Glutamatergic neuron (in vitro differentiated cells): ENCODE measurements at places on chromosomes 5 and 9. TPM values are rescaled to one million over a fixed set of nuclear protein-coding genes. Genes with fewer than 3 reads are reported as not detected.
A peak's percentile ranks its signal among the peaks of the same experiment; 100 is the strongest.

The KIF4B gene
- not detected for total RNA-seq

The SOHLH1 gene
- total RNA-seq = not detected

The SLC6A7 gene
- total RNA-seq = not detected

The BASP1 gene
- 832 TPM for total RNA-seq

The TBC1D2 gene
- 7.6 TPM for total RNA-seq

The IFNB1 gene
- not detected for total RNA-seq

DNA sequence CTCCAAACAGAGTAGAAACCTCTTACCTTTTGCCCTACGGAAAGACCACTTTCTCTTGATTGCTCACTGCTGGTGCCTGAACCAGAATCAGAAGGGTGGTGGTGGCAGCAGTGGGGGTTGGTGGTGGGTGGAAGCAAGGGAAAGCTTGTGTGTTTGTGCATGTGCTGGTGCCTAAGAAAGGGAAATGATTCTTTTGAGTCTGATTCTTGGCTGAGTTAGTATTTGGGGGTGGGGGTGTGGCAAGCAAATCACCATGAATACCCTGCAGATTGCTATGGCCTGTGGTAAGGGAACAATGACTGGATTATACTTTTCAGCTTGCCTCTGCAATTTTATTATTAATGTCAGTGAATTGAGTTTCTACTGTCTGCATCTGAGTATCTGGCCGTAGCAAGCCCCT, 106.6 kb downstream of the ARHGAP26 start:
- no peak for DNase-seq

GRCh38 chr5:73299665-73300336, 126.8 kb downstream of the TMEM174 start:
- no peak for DNase-seq

- no peak for DNase-seq
These were observed 17.4 kb downstream of the ACSL6 start for GRCh38 chr5:131994090-131994489.

DNA sequence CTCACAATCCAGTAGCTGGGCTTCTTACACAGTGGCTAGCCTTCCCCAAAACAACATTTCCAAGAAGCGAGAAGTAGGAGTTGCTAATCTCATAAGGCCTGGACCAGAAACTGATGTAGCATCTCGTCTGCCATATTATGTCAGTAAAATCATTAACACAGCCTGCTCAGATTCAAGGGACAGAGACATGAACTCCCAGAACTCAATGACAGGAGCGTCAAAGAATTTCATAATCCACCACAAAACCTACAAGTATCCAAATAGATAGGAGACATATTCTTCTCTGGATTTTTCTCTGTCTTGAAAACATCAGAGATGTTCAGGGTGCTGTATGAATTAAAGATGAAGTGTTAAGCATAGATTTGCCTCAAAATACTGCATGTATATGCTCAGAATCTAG, 457.6 kb upstream of the ACTBL2 start:
- no peak for DNase-seq

- DNase-seq = peak; percentile 31
These were observed 13.7 kb downstream of the OR1J1 start for GRCh38 chr9:122463828-122464632.

GRCh38 chr5:175609526-175609925, 48.3 kb upstream of the HRH2 start:
- no peak for DNase-seq

DNA sequence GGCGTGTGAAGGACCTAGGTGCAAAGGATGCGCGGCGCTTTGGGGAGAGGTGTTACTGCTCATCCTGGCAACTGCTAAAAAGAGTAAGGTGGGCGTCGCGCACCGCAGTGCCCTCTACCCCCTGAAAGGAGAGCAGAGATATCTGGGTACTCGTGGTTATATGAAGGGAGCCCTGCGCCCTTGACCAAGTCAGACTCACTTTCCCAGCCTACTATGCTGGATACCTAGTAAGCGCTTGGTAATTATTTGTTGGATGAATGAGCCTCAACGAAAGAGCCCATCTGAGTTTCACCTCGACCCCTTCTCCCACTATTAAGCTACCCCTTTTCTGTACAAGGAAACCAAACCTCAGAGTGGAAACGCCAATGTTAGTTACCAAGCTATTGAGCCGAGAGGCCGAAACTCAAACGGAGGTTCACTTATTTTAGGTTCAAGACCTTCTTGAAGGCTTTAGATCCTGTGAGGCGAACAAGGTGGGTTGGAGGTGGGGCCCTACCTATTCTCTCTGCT, 8.0 kb downstream of the LHX6 start:
- DNase-seq = no peak
